Neural crest cell (in vitro differentiated cells): ENCODE measurements at places on chromosomes 5 and 9.

DNA sequence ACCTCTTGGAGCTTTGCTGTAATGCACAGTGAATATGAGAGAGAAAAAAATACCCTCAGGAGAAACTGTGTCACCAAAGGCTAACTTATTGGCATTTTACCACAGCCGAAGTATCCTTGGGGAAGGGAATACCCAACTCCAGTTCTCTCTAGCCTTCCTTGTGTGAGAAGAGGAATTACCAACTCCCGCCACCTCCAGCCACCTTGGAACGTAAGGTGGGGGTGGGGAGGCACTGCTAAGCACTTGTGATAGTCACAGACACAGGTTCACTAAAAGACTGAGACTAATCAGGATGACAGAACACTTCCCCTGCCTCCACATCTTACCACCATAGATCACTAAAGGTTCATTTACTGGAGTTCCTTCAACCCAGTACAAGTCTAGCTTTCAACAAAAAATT is 102.0 kb upstream of the ADAMTS19 start:
- H3K36me3 ChIP-seq = no peaks in the 10 kb centered on the region
- no peak for DNase-seq
- no peak overlapping the region for H3K4me3 ChIP-seq
- H3K27me3 ChIP-seq = no peaks in the 10 kb centered on the region
- no peak overlapping the region for H3K27ac ChIP-seq

DNA sequence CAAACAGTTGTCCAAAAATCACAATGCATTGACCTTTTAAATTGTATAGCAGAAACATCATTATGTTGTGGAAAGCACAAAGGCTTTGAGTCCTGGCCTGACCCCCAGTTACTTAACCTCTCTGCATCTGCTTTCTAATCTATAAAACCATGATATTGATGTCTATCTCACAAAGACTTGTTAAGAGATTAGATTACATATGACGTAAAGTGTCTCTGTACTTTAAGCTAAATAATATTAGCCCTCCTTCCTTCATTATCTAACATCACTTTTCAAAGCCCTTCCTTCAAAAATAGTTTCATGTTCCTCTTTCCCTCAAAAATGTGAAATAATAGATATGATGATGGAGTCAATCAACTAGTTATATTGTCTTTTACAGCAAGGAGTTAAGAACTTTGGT is 3.4 kb downstream of the ADAMTS6 start:
- DNase-seq = no peak
- H3K4me1 ChIP-seq = peaks cover 18% of the 10 kb centered on the region
- H3K27me3 ChIP-seq = no peaks in the 10 kb centered on the region
- no peak overlapping the region for H3K4me3 ChIP-seq
- H3K27ac ChIP-seq = no peak overlapping the region

- H3K4me3 ChIP-seq = peak overlapping the region; percentile 80
- no peak for DNase-seq
- H3K36me3 ChIP-seq = no peaks in the 10 kb centered on the region
- H3K27ac ChIP-seq = no peak overlapping the region
- H3K4me1 ChIP-seq = peaks cover 9% of the 10 kb centered on the region
- H3K27me3 ChIP-seq = peaks cover 82% of the 10 kb centered on the region
These were observed 1.2 kb downstream of the OTULINL start for GRCh38 chr5:14582797-14583137.

DNA sequence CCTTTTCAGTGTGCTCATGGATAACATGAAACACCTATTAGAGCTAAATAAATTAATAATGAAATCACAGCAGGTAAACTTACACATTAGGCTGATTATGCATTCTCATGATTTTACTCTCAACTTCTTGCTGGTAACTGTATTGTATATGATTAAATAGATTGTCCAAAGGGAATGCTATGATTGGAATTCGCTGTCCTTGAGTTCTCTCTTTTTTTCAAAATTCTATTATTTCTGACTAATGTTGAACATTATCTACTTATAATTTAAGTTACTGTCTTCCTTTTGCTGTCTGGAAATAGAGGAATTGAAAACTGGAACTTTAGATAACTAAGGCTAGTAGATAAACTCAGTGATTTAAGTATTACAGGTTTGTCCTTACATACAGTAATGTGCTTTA is 13.1 kb downstream of the CENPH start:
- H3K27me3 ChIP-seq = no peaks in the 10 kb centered on the region
- H3K4me1 ChIP-seq = no peaks in the 10 kb centered on the region
- H3K27ac ChIP-seq = no peak overlapping the region
